ENCODE measurements at places on chromosomes 13 and 19.

DNA sequence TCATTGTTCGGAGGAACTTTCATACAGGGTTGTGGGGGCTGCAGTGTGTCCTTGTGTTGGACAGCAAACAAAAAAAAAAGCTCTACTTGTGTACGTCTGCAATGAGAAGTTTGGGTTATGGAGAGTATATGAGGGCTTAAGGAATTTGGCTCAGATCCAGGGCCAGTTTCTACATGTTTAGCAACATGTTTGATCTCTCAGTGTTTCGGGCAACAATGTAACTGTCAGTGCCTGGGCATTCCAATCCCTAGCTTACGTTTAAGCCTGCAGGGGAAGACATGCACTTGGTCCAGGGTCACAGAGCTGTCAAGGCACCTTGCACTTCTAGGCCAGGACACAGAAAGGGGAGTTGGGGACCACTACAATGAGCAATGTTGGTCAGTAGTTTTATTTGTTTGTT is 13.9 kb downstream of the ZNF543 start:
- DNase-seq, result no peak

DNA sequence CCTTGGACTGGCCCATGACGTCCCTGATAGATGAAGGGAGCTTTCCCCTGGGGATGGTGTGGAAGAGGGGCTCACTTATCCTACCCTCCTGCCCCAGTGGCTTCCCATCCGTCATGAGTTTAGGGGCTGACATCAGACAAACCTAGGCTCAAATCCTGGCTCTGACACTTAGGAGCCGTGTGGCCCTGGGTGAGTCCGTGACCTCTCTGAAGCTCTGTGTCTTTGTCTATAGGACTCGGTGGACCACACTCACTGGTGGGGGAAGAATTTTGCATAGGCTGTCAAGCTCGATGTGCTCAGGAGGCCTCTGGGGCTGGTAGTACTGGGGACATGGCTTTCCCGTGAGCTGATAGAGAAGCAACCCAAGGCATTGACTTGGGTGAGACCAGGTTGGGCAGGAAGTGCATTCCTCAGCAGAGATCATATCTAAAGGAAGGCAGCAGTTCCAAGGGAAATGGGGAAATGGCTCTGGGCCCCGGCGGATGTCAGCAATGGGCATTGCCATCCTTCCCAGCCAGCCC is 17.4 kb upstream of the AP1M2 start:
- DNase-seq, result no peak

GRCh38 chr19:45340899-45341453 is 426 bp downstream of the KLC3 start:
- no peak for DNase-seq

- DNase-seq, result no peak
Measured at GRCh38 chr13:70884196-70884595, 775.9 kb upstream of the KLHL1 start.

GRCh38 chr19:41792513-41793413 is 3.6 kb upstream of the CEACAM3 start:
- DNase-seq, result no peak

DNA sequence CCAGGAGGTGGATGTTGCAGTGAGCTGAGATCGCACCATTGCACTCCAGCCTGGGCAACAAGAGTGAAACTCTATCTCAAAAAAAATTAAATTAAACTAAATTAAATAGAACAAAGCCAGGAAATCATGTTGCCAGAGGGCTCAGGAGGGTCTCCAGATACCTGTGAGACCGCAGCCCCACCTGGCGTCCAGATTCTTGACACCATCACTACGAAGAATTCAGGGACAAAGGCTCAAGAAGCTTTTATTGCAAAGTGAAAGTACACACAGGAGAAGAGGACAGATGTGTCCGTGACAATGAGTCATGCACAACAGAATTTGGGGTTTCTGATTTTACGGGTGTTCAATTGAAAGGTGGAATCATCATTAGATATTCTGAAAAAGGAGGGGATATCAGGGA is 76.6 kb downstream of the STOML3 start:
- no peak for DNase-seq

DNA sequence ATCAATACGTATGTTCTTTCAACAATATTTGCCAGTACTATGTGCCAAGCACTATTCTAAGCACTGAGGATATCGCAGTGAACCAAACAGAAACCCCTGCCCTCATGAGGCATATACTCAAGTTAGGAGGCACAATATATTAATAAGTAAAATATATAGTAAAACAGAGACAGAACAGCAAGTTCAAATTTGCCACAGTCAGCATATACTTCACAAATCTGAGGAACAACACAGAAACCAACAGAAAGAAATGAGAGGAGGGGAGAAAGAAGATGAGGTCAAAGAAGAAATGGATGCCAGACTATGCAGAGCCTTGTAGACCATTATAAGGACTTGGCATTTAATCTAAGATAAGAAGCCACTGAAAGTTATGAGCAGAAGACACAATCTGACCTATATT is 59.9 kb downstream of the KATNAL1 start:
- no peak for DNase-seq

- no peak for DNase-seq
Measured at GRCh38 chr13:40456397-40456953, 210.0 kb downstream of the FOXO1 start.

GRCh38 chr19:39813264-39813993 is 20.5 kb downstream of the DYRK1B start:
- no peak for DNase-seq

DNA sequence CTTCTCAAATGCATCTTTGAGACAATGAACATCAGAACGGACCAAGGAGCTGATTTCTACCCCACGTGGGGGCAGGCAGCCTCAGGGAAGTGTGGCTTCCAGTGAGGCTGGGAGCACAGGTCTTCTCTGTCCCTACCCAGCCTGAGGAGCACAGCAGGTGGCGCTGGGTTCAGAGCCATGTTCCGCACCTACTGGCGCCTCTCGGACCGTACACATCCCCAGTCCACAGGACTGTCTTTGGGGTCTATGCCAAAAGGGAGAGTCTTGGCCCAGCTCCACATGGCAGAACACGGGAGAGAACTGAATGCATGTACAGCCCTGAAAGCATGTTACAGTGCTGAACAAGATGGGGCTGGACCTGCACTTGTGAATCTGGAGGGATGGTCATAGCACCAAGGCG is 22.6 kb downstream of the SUGP1 start:
- no peak for DNase-seq

GRCh38 chr13:44818428-44818827 is 170.8 kb downstream of the NUFIP1 start:
- no peak for DNase-seq

DNA sequence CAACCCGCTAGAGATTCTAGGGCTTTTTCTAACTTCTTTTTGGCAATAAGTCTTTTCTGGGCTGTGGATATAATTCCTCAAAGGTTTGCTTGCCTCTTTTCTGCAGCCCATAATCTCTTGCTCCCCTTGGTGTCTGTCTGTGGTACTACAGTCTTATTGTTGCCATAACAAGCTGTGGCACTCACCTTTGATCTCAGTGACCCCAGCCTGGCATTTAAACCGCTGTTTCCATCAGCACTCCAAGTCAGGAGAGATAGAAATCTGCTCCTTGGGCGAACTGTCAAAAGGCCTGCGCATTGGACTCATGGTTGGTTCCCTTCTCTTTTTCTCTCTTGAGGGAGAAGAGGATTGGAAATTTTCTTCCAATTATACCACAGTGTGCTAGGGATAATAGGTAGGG is 14.5 kb upstream of the MPHOSPH8 start:
- DNase-seq, result no peak

GRCh38 chr13:110280985-110281688 is 25.8 kb downstream of the COL4A1 start:
- no peak for DNase-seq

GRCh38 chr19:47595944-47596343 is 13.0 kb upstream of the BICRA start:
- DNase-seq, result no peak

DNA sequence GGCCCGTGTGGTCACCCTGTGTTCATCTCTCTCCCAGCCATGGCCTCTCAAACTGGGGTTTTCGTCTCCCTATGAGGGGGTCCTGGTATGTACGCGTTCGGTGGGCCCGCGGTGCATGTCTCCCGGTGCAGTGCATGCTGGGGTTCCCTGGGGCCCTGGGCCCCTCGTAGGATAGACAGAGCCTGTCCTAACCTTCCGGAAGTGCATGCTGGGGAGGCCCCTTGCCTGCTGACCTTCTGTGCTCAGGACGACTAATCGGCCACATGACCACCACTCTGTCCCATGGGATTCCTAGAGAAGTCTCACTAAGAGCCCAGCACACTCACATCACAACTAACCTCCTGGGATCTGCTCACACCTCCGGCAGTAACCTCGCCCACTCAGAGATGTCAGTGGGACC is 4.9 kb upstream of the USE1 start:
- DNase-seq, result no peak

DNA sequence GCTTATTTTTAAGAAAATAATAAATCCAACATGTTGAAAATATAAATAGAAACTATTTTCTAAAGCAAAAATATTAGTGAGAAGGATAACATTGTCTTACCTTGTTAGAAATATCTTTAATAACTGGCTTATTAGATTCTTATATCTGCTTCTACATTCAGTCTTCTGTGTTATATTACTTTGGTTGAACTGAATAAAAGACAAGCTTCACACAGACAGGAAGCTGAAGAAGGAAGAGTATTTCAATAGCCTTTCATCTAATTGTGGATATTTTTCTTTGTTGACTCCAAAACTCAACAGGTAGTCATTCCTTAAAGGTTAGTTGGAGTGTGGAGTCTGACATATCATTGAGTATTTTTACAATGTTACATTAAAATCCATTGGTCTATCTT is 10.9 kb downstream of the SETDB2 start:
- DNase-seq, result no peak

DNA sequence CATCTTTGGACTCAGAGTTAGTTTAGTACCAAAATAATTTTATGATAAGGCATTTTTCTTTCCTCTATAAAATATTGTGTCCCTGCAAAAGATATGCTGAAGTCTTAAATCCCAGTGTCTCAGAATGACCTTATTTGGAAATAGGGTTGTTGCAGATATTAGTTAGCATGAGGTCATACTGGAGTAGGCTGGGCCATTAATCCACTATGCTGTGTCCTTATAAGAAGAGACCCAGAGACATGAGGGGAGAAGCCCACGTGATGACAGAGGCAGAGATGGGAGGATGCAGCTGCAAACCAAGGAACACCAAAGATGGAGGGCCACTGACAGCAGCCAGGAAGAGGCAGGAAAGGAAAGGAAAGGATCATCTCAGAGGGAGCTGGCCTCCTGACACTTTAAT is 6.4 kb downstream of the POGLUT2 start:
- no peak for DNase-seq

- DNase-seq, result no peak
Measured at GRCh38 chr13:51271528-51272085, 49.4 kb downstream of the FAM124A start.

- no peak for DNase-seq
Measured at GRCh38 chr13:57874530-57874929, 243.0 kb downstream of the PCDH17 start.

DNA sequence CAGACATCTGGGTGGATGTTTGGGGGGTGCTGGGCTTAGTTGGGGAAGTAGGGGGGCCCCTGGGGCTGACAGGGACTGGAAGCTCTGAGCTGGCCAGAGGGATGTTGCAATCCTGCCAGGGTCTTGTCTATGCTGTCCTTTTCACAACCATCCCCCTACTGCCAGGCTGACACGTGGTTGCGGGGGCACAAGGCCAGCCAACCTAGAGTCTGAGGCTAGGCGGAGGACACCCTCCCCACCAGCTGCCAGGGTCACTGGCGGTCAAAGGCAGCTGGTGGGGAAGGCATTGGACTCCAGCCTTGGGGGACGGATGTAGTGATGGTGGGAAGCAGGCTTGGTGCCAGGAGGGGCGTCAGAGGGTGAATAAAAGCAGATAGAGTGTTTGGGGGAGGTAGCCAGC is 1.6 kb upstream of the APOC1 start:
- no peak for DNase-seq

GRCh38 chr13:38180670-38181069 is 169.0 kb upstream of the UFM1 start:
- DNase-seq, result no peak

DNA sequence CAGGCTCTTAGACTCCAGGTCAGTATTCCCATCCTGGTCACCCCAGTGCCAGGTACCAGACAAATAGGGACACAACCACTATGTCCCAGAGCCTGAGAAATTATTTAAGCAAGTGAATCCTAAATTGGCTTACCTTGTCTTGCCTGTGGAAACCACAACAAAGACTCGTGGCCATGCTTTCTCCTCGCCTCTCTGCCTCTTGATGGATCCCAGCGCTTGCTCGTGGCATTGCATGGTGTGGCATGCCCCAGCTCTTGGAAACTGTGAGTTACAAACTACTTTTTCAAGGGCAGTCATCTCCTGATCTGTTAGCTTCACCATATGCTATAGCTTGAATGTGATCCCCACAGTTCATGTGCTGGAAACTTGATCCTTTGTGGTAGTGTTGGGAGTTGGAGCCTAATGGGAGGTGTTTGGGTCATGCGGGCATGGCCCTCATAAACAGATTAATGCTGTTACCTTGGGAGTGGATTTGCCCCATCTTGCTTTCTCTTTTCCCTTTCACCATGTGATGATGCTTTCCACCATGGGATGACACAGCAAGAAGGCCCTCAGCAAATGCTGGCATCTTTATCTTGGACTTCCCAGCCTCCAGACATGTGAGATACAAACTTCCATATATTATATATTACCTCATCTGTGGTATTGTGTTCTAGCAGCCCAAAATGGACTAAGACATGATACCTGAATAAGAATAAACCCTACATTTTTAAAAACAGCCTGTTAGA is 31.2 kb downstream of the SPRYD7 start:
- DNase-seq, result no peak

DNA sequence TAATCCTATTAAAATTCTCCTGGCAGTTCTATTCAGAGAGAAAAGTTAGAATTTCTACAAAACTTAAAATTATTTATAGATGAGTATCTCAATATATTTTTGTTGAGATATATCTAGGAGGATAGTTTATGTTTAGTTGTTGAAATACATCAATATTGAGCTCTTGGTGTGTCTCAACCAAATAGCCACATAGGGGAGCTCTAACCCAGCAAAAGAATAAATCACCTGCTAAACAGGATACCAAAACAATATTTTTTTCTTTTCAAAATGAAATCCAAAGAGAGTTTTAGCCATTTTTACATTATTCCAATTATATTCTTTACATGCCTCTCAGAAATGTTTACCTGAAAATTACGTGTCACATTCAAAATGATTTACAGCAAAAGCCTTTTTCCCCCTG is 954.7 kb downstream of the SLITRK6 start:
- DNase-seq, result no peak

All from progenitor cell of endocrine pancreas (in vitro differentiated cells).